ENCODE measurements at places on chromosomes 2 and 18.
A peak's percentile ranks its signal among the peaks of the same experiment; 100 is the strongest.

GRCh38 chr2:128490881-128491691 lies 172.4 kb upstream of the HS6ST1 start:
- DNase-seq, result no peak

GRCh38 chr2:200172521-200172920 lies 134.0 kb upstream of the SPATS2L start:
- DNase-seq, result no peak

DNA sequence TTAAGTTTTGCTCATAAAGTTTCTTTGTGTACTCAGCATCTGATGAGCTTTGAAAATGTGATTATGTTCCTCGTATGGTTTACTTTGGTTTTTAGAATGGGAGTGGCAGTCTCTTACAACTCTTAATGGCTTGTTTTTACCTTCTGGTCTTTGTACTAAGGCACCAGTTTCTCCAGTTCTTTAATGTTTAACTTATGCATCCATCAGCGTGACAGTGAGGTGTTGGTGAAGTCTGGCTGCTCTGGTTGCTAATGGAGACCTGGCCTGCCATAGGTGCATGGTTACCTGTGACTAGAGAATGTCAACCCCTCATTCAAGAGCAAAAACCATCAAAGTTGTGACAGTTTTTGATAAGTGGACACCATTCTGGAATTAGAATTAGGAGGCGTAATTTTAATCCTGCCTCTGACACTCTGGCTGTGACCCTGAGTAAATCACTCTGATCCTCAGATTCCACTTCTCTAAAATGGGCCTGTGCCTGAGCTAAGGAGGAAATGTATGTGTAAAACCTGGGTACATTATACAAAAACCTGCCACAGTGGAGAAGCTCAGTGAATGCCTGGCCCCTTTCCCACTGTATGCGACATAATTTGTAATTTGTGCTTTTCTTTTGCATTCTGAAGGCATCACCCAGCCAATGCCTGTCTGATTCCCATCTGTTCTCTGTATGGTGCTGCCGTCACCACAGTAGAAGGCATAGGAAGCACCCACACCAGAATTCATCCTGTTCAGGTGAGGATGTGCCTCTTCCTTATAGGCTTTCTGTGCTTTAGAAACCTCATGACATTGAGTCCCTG lies 11.2 kb downstream of the AOX1 start:
- DNase-seq, result no peak

DNA sequence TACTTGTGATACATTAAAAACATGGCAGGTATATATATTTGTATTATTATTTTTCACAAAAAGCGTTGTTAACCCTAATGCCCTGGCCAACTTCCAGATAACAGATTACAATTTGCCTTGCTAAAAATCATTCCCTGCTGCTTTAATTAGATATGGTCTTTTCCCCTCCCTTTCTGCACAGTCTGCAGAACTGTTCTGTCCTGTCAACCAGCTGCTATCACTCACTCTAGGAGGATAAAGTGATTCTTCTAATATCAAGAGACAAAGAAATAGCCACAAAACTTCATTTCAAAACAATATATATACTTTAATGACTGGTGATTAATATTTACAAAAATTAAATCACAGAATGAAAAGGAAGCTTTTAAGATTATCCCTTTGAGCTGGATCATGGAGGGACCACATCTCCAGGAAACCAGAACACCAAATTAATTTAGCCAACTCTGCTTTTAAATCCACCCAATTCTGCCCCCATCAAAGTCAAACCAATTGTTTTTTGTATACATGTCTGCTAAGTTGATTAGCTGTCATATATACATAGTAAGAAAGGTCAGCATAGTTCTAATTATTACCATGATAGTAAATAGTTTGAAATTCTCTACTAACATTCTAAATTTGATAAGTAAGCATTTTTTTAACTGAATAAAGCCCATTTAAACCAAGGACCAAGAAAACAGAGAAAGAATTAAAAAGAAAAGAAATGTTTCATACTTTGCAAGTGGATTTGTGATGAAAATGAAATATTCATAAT lies 55.7 kb downstream of the RND3 start:
- DNase-seq, result no peak

GRCh38 chr2:20061476-20061875 lies 10.0 kb upstream of the LAPTM4A start:
- DNase-seq, result peak; percentile 38

- no peak for DNase-seq
These were observed 247.0 kb downstream of the TCF4 start for GRCh38 chr18:55340998-55341397.

GRCh38 chr2:129481306-129482219 lies 497.9 kb upstream of the RAB6C start:
- no peak for DNase-seq

DNA sequence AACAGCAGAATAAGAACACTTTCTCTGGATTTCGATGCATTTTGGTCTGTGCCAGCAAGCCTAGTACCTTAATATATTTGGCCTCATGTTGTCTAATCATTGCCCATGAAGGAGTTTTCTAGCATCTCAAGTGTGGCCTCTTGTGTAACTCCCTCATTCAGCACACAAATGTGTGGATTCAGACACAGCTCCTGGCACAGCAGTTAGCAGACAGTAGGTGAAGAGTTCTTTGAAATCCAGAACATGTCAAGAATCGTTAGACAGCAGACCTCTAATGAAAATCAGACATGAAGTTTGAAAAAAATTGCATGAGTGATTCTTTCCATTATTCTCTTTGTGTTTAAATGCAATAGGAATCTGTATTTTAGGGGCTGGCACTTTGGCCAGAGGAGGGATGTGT lies 177.0 kb downstream of the FMNL2 start:
- DNase-seq, result no peak

DNA sequence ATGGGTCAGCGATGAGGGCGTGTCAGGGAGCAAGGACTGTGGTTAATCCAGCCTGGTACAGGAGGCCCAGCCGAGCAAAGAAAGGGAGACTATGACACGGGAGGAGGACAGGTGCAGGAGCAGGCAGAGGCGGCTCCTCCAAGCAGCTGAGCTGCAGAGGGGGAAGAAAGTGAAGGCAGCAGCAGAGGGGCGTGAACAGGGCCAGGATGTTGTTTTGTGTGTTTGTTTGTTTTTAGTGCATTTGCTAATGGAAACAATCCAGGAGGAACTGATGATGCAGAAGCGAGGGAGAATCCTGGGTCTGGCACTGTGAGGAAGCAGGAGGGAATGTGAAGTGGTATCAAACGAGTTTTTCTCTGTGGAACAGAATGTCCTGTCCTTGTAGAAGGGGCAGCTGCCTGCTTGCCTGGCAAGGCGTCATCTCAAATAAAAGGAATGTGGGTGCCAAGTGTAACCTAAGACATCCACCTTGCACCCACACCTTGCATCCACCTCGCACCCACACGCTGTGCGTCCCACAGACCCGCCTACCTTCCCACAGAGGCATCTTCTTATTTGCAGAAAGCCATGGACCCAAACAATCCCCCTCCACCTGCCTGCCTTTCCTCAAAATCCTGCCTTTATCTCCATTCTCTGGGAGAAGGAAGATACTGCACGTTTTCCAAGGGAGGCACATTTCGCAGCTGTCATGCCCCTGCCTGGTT lies 134.8 kb downstream of the SH3BP4 start:
- no peak for DNase-seq
